ENCODE measurements at places on chromosomes 1 and 21. TPM values are rescaled to one million over a fixed set of nuclear protein-coding genes. Genes with fewer than 3 reads are reported as not detected.

DNA sequence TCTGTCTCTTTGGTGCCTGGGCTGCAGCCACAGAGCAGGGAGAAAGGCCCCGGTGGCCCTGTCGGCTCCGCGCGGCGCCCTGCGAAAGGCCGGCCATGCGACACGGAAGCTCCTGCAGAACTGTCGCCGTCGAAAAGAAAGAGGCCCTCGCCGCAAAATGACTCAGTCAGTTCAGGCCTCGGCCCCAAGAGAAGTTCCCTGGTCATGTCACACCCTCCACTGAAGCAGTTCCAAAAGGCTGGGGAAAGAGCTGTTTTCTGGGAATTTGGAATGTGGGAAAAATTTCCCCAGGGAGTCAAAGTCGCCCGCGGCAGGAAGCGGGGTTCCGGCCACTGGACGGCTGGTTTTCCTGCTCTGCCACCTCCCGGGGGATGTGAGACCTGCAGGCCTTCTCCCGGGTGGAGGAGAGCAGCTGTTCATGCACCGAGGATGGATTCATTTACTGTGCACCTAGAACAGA is 115.8 kb upstream of the ZNF678 start:
- no peak for DNase-seq

DNA sequence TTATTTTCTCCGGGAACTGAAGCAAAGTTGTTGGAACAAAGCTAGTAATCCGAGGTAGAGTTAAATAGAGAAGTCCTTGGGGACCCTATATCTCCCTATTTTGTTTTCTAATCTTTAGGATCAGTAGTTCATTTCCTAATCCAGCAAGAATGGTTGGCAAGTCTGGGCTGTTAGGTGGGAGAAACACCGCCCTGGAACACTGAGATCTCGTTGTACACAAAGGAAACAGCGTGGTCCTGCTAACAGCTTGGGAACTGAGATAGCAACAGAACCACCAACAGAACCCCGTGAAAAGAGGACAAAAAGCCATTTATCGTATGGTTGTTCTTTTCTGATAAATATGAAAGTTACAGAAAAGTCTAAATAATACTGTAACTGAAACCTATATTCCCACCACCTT is 121.9 kb upstream of the CDC42BPA start:
- no peak for DNase-seq

DNA sequence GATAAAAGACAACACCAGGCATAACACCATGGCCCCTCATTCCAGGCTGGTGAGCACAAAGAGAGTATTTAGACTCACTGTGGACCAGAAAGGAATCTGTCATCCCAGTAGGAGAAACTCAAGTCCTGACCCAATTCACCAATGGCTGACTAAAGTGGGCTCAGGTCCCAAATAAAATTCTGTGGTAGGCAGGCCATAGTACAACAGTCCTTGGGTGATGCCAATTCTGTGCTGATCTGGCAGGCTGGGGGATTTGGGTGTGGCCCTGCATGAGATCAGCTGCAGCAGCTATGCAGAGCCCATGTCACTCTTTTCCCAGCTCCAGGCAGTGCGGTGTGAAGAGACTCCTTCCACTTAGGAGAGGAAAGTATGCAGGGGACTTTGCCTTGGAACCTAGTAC is 245.1 kb downstream of the LBR start:
- no peak for DNase-seq

GRCh38 chr1:247966532-247967204 is 1.6 kb downstream of the OR2AK2 start:
- no peak for DNase-seq

GRCh38 chr1:46080257-46080656 is 52.2 kb downstream of the PIK3R3 start:
- no peak for DNase-seq

Gene YIPF1
- total RNA-seq = 12.1 TPM
